ENCODE measurements at places on chromosomes 6 and 20.

DNA sequence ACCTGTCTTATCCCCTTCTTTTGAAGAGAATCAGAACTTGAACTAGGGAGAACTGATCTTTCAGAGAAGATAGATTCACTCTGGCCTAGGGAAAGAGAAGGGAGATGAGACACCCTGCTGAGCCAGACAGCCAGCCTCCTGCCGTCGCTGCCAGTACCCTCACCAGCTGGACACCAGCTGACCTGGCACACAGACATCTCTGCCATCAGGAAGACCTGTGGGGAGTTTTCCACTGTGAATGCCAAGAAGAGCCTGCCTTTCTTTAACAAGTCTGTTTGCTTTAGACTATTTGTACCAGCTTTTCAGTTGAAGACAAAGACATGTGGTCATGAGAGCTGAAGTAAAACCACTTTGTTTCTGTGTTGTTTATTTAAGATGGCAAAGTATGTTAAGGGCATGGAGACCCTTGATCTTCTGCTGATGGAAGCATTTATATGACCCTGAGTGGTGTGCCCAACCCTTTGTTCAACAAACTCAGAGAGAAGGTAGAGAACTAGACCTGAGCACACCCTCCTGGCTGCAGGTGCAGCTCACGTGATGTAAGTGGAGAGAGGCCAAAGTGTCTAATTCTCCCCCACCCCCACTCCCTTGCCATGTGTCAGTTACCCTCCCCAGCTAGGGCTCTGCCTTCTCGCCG is 82.3 kb upstream of the SLC24A3 start:
- peak; percentile 52 for DNase-seq

- DNase-seq, result peak; percentile 50
Measured at GRCh38 chr20:33604084-33604990, 57.8 kb upstream of the C20orf144 start.

DNA sequence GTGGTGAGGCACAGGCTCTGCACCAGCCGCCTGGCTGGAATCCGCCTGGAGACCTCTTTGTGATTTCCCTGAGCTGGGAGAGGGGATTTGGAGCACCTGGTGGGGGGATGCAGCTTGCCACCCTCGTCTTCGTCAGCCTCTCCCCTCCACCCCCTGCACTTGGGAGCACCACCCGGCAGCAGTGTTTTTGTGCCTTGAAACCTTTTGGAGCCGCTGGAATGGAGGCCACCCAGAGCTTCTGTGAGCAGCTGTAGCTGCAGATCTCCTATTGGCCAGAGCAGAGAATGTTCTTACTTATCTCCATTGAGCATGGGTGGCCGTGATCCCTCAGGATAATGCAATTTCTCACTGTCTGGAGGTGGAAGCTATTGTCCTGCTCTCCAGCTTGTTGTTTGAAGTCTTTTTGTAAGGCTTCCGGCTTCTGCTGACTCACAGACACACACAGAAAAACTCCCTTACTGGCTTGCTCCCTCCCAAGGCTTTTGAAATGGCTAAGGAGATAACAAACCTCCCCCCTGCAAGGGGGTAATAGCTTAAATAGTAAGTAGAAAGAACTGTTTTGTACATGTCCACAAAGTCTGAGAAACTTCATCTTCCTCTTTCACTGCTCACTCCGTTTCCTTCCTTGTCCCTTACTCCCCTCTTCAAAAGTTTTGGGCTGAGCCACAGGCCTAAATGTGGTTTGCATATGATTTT is 271.2 kb downstream of the PRL start:
- DNase-seq, result peak; percentile 33

DNA sequence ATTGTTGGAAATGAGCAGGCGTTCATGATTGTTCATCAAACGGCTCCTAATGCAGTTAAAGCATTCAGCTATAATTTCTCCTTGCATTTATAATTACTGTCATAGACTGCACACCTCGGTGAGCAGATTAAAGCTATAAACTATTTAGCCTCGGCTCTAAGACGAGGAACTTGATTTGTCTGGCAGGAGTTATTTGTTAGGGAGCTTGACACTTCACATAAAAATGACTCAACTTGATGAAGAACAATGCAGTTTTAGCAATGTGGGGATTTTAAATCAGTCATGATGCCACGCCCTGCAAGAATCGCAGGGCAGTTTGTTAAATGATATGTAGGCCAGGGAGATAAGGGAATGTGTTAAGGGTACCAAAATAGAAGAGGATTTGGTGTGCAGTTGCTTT is 290.2 kb downstream of the TSHZ2 start:
- no peak for DNase-seq

GRCh38 chr6:17986656-17987446 is 584 bp downstream of the KIF13A start:
- peak; percentile 65 for DNase-seq

- no peak for DNase-seq
Measured at GRCh38 chr6:133502441-133503335, 261.5 kb downstream of the EYA4 start.

GRCh38 chr6:7701212-7701834 is 24.6 kb upstream of the BMP6 start:
- no peak for DNase-seq

- DNase-seq, result no peak
Measured at GRCh38 chr6:32665661-32666060, 796 bp downstream of the HLA-DQB1 start.

- DNase-seq, result no peak
Measured at GRCh38 chr6:127058936-127059335, 59.5 kb upstream of the RSPO3 start.

DNA sequence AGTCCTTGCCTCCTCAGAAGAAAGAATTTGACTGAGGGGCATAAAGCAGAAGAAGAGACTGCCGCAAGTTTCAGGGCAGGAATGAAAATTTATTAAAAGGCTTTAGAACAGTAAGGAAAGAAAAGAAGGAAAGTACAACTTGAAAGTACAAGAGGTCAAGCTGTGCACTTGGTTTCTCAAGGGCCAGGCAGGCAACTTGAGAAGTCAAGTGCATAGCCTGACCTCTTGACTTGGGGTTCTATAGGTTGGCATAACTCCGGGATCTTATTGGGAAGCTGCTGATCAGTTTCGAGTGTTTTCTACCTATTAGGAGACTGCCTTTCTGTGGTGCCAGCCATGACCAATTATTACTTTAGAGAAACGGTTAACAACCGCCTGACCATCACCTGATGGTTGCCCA is 237.0 kb upstream of the RGS17 start:
- no peak for DNase-seq

DNA sequence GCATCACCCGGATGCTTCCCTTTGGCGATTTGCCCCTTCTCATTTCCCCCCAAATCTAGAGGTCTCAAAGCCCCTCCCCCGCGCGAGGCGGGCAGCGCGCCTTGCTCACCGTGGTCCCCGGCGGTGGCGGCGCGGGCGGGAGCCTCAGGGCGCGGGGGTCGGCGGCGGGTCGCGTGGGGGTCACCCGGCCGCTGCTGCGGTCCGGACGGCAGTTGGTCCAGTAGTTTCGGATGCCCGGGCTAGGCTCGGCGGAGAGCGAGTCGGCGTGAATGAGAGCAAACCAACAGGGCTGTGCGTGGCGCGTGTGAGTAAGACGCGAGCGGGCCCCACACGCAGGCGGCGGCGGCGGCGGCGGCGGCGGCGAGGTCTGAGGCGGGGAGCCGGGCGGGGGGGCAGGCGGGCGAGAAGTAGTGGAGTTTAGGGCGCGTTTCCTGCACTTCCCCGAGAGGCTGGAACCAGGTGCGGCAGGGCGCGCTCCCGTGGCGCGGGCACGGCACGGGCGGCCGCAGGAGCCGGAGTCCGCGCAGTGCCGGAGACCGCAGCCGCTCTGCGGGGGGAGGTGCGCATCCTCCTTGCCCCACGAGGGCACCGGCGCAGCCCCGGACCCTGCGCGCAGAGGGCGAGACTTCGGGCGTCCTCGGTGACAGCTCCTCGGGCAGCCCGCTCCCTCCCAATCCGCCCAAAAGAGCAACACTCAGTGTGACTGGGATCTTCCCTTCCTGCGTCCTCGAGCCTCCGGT is 567 bp downstream of the HS3ST5 start:
- peak; percentile 73 for DNase-seq

GRCh38 chr6:120903836-120904235 is 430.4 kb downstream of the TBC1D32 start:
- DNase-seq, result no peak

- DNase-seq, result no peak
Measured at GRCh38 chr6:16635291-16635809, 125.9 kb downstream of the ATXN1 start.

DNA sequence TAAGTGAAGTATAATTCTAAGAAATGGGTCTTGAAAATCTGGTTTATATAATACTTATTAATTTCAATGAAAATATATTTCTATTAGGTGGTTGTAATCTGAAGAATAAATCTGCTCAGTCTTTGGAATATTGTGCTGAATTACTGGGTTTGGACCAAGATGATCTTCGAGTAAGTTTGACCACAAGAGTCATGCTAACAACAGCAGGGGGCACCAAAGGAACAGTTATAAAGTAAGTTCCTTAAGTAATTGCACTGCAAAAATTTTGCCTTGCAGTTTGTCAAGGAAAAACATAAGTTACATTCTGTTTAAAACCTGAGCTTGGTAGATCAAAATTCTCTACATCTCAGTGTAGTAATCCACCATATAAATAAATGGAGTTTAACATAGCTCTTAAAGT is 106.0 kb downstream of the MYO6 start:
- DNase-seq, result peak; percentile 72

DNA sequence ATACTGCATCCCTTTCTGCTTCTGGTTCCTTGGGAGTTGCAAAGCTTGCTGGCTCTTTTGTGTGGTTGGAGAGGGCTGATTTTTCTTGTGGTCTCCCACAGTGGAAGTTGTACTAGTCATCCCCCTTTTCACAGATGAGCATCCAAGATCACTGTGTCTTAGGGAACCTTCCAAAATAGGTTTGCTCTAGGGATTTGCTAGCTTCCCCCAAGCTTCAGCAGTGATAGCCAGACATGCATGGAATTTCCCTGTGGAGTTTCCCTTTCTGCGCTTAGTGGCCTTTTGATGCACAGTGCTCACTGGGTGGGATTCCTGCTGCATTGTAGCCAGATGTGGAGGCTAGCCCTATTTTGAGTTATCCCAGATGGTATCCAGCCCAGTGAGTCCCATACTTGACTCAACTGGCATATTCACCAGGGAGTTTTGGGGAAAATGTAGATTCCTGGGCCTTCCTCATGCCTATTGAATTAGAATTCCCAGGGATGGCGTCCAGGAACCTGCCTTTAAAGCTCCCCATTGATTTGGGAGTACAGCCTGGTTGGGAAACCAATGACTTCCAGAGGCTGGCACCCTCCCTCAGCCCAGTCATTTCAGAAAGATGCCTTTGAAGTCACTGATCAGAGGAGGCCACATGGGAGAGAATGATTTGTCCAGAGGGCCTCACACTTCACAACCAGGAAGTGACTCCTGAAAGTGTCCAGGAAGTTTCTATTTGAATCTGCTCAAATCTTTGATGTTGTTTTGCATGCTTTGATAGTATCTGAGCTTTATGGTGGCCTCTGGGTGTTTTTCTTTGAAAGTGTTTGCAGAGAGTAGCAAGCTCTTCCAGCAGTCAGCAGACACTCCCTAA is 25.9 kb downstream of the PPARD start:
- no peak for DNase-seq

- peak; percentile 57 for DNase-seq
Measured at GRCh38 chr6:19752746-19753145, 84.4 kb upstream of the ID4 start.

GRCh38 chr6:23511817-23512216 is 614.2 kb upstream of the NRSN1 start:
- no peak for DNase-seq
